AML-193 (cell line): ENCODE measurements at places on chromosomes 12 and 14.

- no peak for DNase-seq
Observed at GRCh38 chr12:130334937-130335336, 2.8 kb upstream of the PIWIL1 start.

DNA sequence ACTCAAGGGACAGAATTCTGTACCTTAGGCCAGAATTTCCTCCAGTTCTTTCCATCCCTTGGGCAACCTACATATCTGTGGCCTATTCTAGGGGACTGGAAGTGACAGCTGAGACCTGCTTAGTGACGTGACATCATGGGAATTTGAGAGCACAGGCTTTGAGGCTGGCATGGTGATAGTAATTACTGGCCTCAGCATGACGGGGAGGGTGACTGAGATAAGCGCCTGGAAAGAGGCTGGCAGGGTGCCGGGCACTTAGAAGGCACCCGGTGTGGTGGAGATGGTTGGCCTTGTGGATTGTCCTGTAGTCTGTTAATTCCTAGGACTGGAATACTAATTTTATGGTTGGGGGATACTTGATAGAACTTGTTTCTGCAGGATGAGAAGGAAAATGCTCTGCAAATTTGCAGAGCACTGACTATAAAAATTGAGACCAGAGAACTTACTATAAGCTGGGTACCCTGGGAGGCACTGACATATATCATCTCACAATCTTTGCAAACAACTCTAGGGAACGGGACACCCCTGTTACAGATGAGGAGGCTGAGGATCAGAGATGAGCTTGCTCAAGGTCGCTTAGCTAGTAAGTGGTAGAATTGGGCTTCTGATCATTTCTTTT lies 42.2 kb upstream of the TBX3 start:
- DNase-seq = no peak

DNA sequence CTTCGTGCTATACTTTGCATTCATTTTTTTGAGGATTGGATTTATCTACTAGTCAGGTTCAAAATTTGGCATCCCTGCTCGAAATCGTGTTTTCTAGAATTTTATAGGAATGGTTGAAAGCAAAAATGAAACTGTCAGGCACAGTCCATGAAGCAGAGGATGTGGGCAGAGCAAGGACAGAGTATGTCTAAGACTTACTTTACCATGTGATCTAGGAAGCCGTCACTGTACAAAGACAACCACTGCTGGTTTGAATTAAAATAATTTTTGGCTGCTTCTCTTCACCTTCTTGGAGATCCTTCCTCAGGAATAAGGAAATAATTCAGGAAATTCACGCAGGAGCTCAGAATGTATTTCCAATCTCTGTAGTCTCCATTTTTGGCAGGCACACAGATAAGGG lies 31.6 kb upstream of the SGPP1 start:
- no peak for DNase-seq

GRCh38 chr14:66530526-66530925 lies 22.6 kb downstream of the GPHN start:
- no peak for DNase-seq

DNA sequence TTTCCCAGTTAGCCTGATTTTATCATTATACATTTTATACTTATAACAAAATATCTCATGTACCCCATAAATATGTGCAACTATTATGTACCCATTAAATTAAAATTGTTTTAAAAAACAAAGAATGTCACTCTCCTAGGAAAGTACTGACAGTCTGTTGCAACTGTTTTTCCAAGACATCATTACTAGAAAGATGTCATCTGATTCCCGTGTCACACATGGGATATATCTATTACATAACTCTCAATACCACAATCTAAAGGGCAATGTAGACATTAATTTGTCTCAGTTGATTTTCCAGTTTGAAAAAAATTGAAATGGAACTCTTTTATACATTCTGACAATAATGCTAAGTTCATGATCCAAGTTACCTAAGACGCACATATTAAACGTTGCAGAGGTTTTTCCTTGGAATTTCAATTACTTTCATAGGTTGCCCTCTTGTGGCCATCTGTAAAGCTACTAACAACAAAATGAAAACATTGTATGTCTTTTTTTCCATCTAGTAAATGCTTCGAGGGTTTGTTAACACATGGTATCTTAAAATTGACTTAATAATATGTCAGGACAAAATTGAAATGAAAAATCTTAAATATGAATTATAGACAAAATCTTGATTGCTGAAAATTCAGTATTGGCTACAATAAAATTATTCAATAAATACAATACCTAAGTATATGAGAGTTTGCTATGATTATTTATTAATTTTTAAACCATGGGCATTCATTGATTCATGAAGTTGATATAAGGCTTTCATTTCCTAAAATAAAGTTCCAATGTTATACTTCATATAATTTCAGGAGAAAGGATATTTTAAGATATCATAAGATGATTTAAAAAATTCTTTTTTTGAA lies 131.6 kb downstream of the PPFIA2 start:
- DNase-seq = peak; percentile 28

GRCh38 chr12:32549675-32550079 lies 129.4 kb upstream of the DNM1L start:
- DNase-seq = no peak
